SJCRH30 (cell line): ENCODE measurements at places on chromosomes 4 and X.

DNA sequence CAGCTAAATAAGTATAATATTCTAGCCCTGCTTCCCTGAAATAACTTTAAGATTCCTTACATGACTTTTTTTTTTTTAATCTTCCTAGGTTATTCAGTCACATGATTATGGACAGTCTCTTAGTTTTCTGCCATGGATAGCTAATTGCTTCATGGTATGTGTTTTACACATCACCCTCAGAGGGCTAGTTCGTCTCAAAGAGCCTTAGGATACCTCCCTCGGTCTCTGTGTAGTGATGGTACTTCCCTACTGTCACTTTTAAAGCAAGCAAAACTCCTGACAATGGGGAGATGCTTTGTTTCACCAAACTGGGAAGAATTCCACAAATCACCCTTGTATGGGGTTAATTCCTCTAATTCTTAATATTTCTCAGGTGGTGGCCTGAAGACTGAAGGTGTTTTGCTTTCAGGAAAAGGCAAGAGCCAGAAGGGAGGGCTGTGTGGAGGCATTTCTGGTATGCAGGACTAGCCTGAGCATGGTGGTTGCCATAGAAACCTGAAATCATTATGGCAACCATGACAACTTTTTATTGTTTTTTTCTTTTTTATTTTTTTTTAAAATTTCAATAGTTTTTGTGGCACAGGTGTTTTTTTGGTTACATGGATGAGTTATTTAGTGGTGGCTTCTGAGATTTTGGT lies 70.4 kb downstream of the BEX3 start:
- H3K27ac ChIP-seq: no peak overlapping the region
- no peaks in the 10 kb centered on the region for H3K4me1 ChIP-seq
- H3K27me3 ChIP-seq: no peaks in the 10 kb centered on the region
- no peak overlapping the region for H3K4me3 ChIP-seq
- no peaks in the 10 kb centered on the region for H3K36me3 ChIP-seq
- no peak for DNase-seq

GRCh38 chr4:67892905-67893304 lies 9.1 kb upstream of the TMPRSS11D start:
- H3K36me3 ChIP-seq: no peaks in the 10 kb centered on the region
- no peak overlapping the region for H3K4me3 ChIP-seq
- no peaks in the 10 kb centered on the region for H3K27me3 ChIP-seq
- H3K4me1 ChIP-seq: no peaks in the 10 kb centered on the region
- no peak overlapping the region for H3K27ac ChIP-seq

DNA sequence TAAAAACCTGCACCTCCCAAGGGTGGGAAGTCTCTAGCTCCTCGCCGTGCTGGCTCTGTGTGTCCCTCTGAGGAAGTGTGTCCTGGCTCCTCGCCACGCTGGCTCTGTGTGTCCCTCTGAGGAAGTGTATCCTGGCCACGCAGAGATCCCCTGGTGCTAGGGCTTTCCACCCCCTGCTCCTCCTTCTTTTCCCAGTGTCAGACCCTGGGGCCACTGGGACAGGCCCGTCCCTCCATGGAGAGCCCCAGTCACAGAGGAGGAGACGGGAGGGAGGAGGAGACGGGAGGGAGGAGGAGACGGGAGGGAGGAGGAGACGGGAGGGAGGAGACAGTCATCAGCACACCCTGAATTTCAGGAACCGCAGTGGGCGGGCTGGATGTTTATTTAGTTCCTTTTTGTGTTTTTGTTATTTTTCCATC lies 53.8 kb upstream of the HGFAC start:
- peaks cover 13% of the 10 kb centered on the region; the same call in 1 of the 2 replicates for H3K4me1 ChIP-seq
- no peak overlapping the region for H3K27ac ChIP-seq
- H3K4me3 ChIP-seq: peak overlapping the region; percentile 32
- H3K36me3 ChIP-seq: no peaks in the 10 kb centered on the region
- DNase-seq: peak; percentile 72
- no peaks in the 10 kb centered on the region for H3K27me3 ChIP-seq

GRCh38 chr4:1666391-1666790 lies 17.7 kb downstream of the FAM53A start:
- H3K27ac ChIP-seq: no peak overlapping the region
- no peak for DNase-seq
- no peaks in the 10 kb centered on the region for H3K27me3 ChIP-seq
- no peaks in the 10 kb centered on the region for H3K4me1 ChIP-seq

DNA sequence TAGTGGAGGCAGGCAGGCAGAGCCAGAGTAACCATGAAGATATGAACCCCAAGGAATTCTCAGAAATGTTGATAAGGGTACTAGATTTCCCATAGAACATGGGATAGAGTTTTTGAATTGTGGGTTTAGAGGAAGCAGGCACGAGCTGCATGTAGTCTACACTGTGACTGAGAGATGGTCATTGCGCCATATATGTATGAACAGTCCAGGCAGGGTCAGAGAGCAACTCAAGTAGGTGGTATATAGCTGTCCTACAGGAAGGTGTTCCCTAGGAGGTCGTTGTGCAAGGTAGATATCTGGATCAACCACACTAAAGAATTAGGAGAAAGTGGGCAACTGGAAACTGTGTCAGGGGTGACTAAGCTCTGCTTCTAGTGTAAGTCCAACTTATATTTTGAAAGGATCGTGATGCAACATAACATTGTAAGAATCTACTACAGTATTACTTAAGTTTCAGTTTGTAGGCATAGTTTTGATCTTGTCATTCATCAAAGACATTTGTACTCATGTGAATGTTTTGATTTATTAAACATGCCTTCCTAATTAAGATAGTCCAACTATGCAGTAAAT lies 94.6 kb downstream of the HPGD start:
- H3K4me3 ChIP-seq: no peak overlapping the region
- no peak for DNase-seq
- no peaks in the 10 kb centered on the region for H3K27me3 ChIP-seq
- no peaks in the 10 kb centered on the region for H3K4me1 ChIP-seq
- H3K27ac ChIP-seq: no peak overlapping the region

DNA sequence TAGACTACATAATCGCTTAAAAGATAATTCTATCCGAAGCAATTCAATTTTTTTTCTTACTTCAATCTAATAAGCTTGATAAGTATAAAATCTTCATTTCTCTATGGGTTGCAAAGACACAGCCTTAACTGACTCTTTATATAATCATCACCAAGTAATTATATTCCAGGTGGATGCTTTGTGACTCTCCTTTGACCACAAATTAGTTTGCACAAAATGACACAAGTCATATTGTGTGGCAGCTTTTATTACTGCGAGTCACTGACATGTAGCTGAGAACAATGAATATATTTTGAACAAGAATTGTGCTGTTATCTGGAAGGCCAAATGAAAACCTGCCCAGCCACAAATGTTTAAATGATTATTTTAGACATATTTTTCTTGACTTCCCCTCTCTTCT lies 1727.8 kb downstream of the ARAP2 start:
- no peaks in the 10 kb centered on the region for H3K27me3 ChIP-seq
- H3K4me3 ChIP-seq: no peak overlapping the region
- no peak overlapping the region for H3K27ac ChIP-seq
- no peaks in the 10 kb centered on the region for H3K4me1 ChIP-seq
- DNase-seq: no peak
- no peaks in the 10 kb centered on the region for H3K36me3 ChIP-seq

DNA sequence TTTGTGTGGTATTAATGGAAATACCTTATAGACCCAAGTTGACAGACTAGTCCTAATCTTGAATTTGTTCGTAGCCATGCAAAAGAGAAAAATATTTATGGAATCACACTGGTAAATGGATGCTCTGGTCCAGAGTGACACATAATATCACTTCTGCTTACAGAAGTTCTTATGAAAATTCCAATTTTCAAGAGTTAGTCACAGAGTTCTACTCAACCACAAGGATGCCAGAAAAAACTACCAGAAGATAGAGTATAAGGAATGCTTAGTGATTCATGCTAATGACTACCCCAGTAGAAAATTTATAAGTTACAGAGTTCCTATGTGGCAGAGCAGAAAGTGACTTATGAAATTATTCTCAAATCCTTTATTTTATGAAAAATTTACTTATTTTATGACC lies 1384.8 kb downstream of the FAM133A start:
- H3K4me3 ChIP-seq: no peak overlapping the region
- no peaks in the 10 kb centered on the region for H3K4me1 ChIP-seq
- no peak for DNase-seq

DNA sequence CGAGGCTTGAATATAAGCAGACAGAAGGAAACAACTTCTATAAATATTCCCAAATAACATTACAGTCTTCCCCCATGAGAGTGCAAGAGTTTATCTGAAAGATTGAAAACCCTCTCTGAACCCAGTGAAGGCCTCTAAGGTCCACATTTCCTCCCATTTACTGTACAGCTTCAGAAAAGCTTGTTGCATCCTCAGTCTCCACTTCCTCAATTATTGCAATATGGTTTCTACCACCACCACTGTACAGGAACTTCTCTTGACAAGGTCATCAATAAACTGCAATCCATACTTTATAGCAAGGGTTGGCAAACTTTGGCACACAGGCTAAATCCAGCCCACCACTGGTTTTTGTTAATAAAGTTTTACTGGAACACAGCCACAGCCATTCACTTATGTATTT lies 239.0 kb downstream of the THOC2 start:
- no peaks in the 10 kb centered on the region for H3K36me3 ChIP-seq
- no peak overlapping the region for H3K4me3 ChIP-seq
- H3K4me1 ChIP-seq: no peaks in the 10 kb centered on the region
- no peak overlapping the region for H3K27ac ChIP-seq
- no peak for DNase-seq
- 0 out of 2 replicates have a peak, but pooled peaks cover 3% of the 10 kb centered on the region for H3K27me3 ChIP-seq

DNA sequence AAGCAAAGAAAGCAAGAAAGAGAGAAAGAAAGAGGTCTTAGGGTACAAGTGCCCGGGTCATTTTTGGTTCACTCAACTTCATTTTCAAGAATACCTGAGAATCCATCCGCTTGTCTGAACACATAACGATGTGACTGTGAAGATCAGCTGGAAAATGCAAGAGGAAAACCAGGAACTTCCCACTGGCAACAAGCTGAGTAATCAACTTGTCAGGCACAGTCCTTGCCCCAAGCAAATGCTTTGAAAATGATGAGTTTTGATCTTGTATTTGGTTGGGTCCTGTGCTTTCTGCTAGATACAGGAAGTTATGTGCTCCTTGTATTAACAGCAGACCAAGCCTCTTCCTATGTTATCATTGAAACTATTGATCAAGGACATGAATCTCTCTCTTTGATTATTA lies 239.1 kb downstream of the ASMT start:
- H3K4me3 ChIP-seq: no peak overlapping the region
- no peaks in the 10 kb centered on the region for H3K36me3 ChIP-seq
- H3K27ac ChIP-seq: no peak overlapping the region

DNA sequence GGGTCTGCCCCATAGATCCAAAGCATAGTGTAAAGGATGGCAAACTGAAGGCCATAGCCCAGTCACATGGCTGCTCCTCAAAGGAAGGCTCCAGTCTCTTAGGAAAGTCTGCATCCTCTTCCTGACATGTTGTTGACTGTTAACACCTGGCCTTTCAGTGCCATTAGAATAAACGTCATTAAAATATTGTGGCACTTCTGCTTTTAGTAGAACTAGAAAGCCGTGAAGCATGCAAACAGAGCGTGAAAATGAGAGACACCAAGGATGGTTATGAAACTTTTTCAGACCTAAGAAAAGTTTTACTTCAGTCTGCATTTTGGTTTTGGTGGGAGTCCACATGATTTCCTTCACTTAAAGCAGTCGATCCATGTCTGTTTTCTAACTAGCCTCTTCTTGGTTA lies 41.1 kb upstream of the AFF2 start:
- H3K4me1 ChIP-seq: no peaks in the 10 kb centered on the region
- no peak overlapping the region for H3K27ac ChIP-seq
- DNase-seq: no peak
- no peaks in the 10 kb centered on the region for H3K27me3 ChIP-seq

DNA sequence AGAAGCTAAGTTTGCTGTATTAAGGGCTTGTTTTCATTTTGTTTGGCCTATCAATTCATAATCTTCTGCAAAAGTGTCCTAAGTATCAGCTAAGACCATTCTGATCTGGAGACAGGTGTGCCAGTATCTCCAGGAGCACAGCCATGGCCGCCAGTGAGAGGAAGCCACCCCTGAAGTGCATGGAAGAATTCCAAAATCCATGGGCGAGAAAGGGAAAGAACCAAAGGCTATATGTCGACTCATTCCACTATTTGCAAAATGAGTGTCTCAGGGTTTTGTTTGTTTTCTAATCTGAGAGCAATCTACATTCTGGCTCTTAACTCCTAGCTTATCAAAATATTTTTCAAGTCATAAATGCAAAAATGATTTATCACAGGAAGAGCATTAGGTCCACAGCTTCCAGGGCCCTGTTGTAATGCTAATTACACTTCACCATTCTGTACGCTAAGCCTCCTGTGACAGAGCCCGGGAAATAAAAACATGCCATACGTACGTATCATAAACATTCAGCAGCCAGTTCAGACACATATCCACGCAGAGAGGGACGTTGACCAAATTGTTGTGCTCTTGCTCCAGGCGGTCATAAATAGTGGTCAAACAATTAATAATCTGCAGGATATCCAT lies 137.3 kb upstream of the FTHL17 start:
- no peaks in the 10 kb centered on the region for H3K27me3 ChIP-seq
- DNase-seq: no peak
- no peak overlapping the region for H3K4me3 ChIP-seq

DNA sequence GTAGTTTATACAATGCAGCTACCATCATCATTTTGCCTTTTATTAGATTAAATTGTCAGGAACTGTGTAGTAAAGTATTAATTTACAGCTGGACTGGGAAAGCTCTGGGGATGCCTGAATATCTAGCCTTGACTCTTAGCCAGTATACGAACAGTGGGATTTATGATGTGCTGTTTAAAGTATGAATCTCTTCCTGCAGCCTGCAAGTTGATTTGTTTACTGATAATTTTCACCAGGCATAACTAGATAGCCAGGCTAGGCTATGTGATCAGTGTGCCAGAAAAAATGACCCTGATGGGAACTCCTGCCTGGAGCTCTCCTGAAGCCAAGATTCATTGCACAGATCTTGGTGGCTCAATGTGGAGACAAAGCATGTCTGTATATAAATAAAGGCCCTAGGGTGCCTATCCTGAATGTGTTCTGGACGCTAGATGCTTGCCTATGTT lies 119.2 kb downstream of the SCLT1 start:
- H3K27me3 ChIP-seq: no peaks in the 10 kb centered on the region
- no peaks in the 10 kb centered on the region for H3K4me1 ChIP-seq
- H3K4me3 ChIP-seq: no peak overlapping the region
- H3K27ac ChIP-seq: no peak overlapping the region

DNA sequence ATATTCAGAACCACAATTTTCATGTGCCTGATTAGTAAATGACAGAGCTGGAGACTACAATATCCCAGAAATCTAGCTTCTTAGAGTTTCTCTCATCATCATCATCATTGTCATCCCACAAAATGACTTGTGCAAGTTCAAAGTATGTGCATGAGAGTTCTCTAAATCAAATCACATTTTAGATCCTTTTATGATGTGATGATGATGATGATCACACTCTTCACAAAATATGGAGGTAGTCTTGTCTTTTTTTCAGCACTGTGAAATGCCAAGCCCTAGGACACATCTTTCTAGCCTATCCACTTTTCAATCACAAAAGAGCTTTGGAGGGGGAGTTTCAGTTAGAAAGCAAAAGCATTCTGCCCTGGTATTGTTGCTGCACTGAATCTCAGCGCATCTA lies 7.4 kb downstream of the MBNL3 start:
- no peaks in the 10 kb centered on the region for H3K36me3 ChIP-seq
- DNase-seq: no peak
- H3K4me1 ChIP-seq: peaks cover 6% of the 10 kb centered on the region; the same call in 1 of the 2 replicates
- no peaks in the 10 kb centered on the region for H3K27me3 ChIP-seq
- peak overlapping the region; percentile 74; the same call in 1 of the 2 replicates for H3K27ac ChIP-seq

- no peaks in the 10 kb centered on the region for H3K36me3 ChIP-seq
- H3K27ac ChIP-seq: no peak overlapping the region
- no peak overlapping the region for H3K4me3 ChIP-seq
- no peak for DNase-seq
- no peaks in the 10 kb centered on the region for H3K4me1 ChIP-seq
Observed at GRCh38 chr4:19033816-19034733, 1012.5 kb upstream of the LCORL start.
